ENCODE measurements at places on chromosomes 4 and X.

GRCh38 chrX:21838937-21839333 is 482 bp upstream of the MBTPS2 start:
- peak; percentile 5 for ATAC-seq

- no peak for ATAC-seq
Observed at GRCh38 chrX:64192673-64193072, 12.8 kb downstream of the AMER1 start.

DNA sequence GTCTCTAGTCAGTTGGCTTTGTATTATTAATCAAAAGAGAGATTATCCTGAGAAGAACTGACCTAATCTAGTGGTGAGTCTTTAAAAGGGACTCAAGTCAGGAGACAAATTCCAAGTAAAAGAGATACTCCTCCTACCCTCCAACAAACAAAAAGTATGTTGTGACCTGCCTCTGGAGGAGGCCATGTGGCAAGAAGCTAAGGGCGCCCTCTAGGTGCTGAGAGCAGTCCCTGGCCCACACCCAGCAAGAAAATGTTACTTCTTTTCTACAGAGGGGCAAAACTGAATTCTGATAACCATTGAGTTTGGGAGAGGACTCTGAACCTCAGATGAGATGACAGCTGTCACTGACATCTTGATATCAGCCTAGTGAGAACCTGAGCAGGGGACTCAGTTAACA is 953.6 kb upstream of the AGA start:
- ATAC-seq = no peak

DNA sequence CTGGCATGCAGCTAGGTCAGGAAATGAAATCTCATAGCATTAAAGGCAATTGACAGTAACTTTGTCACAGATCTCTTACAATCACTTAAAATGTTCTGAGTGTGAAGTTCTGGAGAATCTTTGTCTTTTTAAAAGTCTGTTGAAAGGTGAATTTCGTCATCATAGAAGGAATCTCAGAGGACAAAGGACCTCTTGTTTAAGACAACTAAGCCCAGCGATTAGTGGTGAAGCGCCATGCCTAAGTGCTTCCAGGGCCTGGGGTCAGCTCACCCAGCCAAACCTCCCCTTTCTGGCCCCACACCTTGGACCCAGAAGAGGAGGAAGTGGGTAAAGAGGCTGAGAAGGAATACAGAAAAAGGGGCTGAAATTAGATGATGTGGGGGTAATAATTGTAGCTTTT is 8.5 kb downstream of the FRMD7 start:
- peak; percentile 12 for ATAC-seq

- peak; percentile 81 for ATAC-seq
Observed at GRCh38 chr4:177107288-177107921, 202.3 kb upstream of the NEIL3 start.

GRCh38 chr4:169305651-169306050 is 34.9 kb upstream of the SH3RF1 start:
- ATAC-seq = no peak

DNA sequence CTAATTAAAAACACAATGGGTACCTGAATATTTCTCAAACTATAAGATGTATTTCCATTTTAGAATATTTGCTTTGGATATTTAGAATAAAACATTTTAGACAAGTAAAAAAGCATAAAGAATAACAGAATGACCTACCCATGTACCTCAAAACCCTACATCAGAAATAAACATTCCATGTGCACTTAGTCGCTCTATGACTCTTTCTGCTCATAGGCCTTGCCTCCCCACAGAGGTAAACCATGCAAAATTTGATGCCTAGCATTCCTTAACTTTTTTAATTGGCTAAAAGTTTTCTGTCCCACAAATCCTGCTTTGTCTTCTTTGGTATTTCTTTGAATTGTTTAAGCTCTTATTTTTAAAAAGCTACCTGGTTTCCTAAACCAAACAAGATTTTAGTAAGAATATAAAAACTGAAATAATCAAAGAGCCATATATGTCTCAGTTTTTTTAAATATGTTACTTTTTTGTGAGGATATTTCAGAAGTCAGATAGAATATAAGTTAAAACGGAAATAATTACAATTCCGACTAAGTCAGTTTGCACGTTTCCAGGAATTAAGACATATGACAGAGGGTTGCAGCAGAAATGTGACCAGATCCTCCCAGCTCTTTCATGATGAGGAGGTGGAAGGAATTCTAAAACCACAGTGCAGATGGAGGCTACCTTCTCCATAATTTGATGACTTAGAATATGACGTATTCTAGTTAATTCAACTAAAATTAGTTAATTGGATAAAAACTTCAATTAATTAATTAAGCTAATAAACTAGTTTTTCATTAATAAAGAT is 102.5 kb downstream of the FIP1L1 start:
- no peak for ATAC-seq

DNA sequence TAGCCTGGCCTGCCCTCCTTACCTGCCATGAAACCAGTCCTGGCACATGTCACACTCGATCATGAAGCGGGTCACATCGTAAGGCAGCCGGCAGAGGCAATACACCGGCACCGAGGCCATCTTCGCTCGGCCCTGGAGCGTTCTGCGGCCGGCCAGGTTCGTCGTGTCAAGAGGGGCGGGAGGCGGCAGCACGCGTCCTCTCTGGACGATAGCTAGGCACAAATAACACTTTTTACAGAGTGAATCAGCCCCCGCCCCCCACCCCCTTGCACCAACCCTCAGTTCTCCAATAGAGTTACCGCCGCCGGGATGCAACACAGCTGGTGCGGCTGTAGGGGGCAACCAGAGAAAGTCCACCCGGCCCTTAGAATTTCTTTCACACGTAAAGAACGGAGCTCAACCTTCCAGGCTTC is 1.7 kb downstream of the PHF8 start:
- ATAC-seq = peak; percentile 38

- ATAC-seq = no peak
Observed at GRCh38 chr4:185142564-185142911, 528 bp upstream of the SLC25A4 start.

- ATAC-seq = no peak
Observed at GRCh38 chr4:125483278-125483677, 168.5 kb downstream of the FAT4 start.

GRCh38 chrX:50581405-50581804 is 110.8 kb upstream of the DGKK start:
- ATAC-seq = no peak

GRCh38 chr4:153497988-153498967 is 32.1 kb downstream of the TMEM131L start:
- ATAC-seq = no peak

DNA sequence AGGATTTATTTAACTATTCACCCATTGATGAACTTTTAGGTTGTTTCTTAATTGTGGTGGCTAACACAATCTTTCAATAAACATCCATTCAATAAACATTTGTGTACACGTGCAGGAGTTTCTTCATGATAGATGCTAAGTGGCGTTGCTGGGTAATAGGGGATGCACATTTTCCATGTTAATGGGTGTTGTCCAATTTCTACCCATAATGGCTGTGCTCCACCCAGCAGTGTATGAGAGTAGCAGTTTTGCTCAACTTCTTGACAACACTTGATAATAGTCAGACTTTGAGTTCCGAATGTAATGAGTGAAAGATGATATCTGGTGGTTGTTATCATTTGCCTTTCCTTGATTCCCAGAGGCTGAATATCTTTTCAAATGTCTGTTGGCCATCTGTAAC is 104.7 kb downstream of the NHSL2 start:
- ATAC-seq = peak; percentile 57

DNA sequence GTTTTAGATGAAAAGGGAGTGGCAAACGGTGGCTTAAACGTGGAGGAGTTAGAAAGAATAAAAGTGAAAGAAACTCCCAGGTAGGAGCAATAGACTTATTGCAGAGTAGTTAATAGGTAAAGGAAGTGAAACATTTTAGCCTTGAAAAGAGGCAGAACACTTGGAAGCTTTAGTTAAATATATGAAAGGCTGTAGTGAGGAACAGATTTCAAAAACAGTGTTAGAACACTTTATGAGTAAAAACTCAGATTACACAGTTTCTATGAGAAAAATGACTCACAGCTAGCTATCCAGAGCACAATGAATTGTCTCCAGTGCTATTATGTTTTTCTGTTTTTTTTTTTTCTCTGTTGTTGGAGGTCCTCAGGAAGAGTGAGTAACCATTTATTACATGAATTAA is 45.8 kb downstream of the TACR3 start:
- no peak for ATAC-seq

DNA sequence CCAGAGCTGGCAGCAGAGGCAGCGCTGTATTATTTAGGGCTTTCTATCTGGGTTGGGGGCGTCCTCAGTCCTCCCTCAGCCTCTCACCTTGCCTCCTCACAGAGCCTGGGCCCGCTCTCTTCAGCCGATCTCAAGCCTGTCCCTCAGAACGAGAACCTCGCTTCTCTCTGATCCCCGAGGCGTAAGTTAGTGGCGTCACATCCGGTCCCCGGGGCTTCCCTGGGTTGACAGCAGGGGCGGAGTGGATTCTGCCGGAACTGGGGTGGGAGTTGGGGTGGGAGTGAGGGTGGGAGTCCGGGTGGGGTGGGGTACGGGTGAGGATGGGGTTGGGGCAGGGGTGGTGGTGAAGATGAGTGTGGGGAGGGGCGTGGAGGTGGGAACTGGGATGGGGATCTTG is at the start of gene MAGEA10:
TSS of gene MAGEA10 (minus strand) at position 190 of the 397 bp plus-strand sequence. CDS start 2,957 bp downstream, outside the sequence.
- ATAC-seq = no peak

GRCh38 chr4:8437281-8437680 is 3.2 kb downstream of the ACOX3 start:
- ATAC-seq = no peak

- ATAC-seq = peak; percentile 13
Observed at GRCh38 chr4:78059524-78059889, 2.4 kb downstream of the FRAS1 start.

DNA sequence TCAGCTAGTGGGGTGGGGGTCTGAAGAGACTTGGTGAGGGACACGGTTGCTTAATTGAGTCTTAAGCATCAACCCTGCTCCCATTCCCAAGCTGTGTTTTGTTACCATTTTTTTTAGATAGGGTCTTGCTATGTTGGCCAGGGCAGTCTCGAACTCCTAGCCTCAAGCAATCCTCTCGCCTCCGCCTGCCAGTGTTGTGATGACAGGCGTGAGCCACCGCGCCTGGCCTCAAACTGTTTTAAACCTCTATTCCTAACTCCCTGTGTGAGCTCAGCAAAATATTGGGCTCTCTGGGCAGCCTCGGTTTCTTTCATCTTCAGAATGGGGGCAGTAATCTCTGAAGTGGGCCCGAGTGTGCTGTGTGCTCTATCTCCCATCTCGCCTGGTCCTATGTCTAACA is 26.3 kb upstream of the BCORL1 start:
- no peak for ATAC-seq

DNA sequence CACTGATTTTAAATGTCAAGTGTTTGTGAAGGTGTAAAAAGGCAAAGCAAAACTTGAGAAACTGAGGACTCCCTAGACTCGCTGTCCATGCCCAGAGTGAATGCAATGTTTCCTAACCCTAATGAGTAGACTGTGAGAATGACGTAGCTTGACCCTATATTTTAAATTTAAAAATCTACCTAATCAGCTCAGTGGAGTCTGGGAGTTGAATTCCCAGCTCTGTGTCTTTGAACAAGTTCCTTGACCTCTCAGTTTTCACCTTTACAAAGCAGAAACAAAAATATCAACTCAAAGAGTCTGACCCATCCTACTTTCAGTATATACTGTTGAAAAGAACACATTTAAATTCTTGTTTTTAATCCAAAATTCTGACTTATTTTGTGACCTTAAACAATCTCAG is 2.3 kb downstream of the FGA start:
- ATAC-seq = no peak

GRCh38 chr4:2320152-2320551 is 58.2 kb upstream of the MXD4 start:
- no peak for ATAC-seq

- peak; percentile 0 for ATAC-seq
Observed at GRCh38 chr4:2417765-2418649, at the start of gene ZFYVE28. Gene ZFYVE28 (minus strand): TSS chr4:2418645. CDS start chr4:2418323, 322 bp downstream.

GRCh38 chr4:39685990-39686389 is 11.9 kb upstream of the UBE2K start:
- no peak for ATAC-seq

- peak; percentile 13 for ATAC-seq
Observed at GRCh38 chr4:145541346-145541745, 59.7 kb downstream of the SMAD1 start.

DNA sequence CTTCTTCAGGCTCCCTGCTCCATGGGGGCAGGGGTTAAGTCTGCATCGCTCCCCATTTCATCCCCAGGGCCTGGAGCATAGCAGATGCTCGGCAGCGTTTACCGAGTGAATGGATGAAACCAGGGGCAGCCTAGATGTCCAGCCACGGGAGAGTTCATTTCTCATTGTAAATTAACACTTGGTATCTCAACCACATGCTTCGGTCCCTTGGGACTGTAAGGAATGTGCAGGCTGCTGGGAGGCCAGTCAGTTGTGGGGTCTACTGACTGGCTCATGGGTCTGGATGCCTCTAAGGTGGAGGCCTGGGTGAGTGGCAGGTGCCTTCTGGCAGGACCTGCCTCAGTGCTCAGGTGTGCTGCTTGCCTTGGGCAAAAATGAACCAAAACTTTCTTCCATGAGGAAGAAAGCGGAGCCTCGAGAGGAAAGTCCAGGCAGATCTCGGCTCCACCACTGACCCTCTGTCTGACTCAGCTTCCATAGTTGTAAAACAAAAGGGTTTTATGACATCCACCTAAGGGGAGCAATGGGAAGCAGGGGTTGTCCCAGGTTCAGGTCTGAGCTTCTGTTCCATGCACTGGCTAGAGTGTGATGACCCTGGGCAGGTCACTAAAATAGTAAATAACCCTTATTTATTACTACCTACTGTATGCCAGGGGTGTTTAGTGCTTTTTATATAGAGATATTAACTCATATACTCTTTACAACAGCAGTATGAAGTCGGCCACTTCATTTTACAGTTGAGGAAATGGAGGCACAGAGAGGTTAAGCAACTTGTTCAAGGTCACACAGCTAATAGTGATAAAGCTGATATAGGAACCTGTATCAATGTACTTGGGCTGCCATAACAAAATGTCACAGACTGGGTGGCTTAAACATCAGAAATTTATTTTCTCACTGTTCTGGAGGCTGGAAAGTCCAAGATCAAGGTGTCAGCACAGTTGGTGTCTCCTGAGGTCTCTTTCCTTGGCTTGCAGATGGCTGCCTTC is 144.3 kb upstream of the STX18 start:
- ATAC-seq = peak; percentile 57

GRCh38 chr4:6929812-6930464 is 20.3 kb downstream of the TBC1D14 start:
- ATAC-seq = peak; percentile 35

- ATAC-seq = peak; percentile 95
Observed at GRCh38 chr4:9898596-9899305, 117.3 kb downstream of the DRD5 start.

DNA sequence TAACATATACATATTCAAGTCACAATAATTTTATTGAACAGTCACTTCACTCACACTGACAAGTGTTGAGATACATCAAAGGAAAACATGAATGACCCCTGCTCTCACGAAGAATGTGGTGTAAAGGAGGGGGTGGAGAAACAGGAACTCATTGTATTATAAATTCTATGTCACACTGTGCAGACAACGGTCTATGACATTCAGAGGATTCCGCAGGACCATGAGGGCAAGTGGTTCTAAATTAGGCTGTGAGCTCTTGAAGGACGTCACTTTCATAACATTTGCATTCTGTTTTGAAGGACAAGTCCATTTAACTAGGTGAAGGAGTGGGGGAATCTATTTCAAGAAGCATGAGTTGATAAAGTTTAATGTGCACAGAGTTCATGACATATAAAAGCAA is 415.2 kb upstream of the HS3ST1 start:
- ATAC-seq = no peak

GRCh38 chrX:56788717-56789122 is 59.7 kb downstream of the NBDY start:
- ATAC-seq = no peak

- ATAC-seq = no peak
Observed at GRCh38 chr4:164614999-164615398, 138.9 kb upstream of the SMIM31 start.
